ENCODE measurements at places on chromosomes 2 and 18.
A peak's percentile ranks its signal among the peaks of the same experiment; 100 is the strongest.

DNA sequence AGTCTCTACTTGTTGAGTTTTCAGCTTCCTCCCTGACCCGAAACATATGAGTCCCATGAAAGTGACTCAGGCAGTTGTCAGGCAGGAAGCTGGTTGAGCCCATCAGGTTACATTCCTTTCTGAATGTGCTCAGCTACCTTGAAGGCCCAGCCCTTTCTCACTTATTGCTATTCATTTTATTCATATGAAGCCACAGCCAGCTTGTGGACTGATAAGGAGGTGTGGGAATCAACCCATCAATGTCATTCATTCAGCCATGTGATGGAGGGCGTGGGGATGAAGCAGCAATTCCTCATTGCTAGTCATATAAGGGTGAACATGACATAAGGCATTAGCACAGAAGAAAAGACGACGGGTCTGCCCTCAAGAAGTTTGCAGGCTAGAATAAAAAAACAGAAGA is 5.3 kb upstream of the VPS4B start:
- no peak for DNase-seq

- DNase-seq: no peak
Measured at GRCh38 chr2:226611196-226611943, 188.2 kb downstream of the IRS1 start.

GRCh38 chr2:144516981-144517865 is 2.7 kb downstream of the ZEB2 start:
- peak; percentile 39 for DNase-seq

DNA sequence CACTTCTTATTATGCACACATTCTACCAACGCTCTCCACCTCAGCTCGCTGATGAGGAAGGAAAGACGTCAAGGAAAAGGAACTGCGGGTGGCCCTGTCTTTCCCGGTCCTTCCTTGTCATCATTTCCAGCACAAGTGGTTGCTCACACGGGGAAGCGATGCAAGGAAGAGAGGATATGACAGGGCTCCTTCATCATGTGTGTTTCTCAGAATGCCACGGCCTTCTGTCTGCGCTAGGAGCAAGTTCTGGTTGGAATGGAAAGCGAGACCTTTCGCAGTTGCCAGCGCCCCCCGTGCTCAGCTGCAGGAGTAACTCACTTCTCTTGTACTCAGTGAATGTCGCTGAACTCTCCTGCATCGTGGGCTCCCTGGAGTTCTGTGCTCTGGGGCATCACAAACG is 191.8 kb upstream of the GLI2 start:
- no peak for DNase-seq

DNA sequence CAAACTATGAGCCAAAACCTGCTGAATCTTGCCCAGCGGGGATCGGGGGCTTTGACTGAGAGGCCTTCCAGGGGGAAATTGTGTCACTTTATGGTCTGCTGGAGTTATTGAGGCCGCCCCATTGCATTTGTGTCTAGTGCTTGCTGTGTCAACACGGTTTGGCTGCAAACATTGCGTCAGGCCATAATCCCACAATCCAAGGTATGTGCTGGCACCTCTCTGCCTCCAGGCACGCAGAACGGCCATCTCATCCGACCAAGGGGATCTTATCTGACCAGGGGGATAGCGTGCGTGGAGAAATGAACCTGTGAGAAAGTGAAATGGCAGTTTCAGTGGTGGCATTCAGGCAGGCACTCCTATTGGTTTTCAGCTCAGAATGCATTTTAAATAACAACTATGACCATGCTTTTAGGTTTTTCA is 18.1 kb upstream of the LYPD6B start:
- no peak for DNase-seq

GRCh38 chr2:151840216-151841046 is 12.2 kb upstream of the ARL5A start:
- DNase-seq: no peak

DNA sequence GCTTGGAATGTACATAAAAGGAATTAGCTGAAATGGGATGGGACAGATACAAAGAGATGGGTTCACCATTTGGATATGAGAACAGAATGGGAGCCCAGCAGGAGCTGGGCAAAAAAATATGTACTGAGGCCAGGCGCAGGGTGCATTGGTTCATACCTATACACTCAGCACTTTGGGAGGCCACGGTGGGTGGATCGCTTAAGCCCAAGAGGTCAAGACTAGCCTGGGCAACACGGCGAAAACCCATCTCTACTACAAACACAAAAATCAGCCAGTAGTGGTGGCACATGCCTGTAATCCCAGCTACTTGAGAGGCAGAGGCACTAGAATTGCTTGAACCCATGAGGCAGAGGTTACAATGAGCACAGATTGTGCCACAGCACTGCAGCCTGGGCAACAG is 30.4 kb downstream of the SCN7A start:
- DNase-seq: no peak

DNA sequence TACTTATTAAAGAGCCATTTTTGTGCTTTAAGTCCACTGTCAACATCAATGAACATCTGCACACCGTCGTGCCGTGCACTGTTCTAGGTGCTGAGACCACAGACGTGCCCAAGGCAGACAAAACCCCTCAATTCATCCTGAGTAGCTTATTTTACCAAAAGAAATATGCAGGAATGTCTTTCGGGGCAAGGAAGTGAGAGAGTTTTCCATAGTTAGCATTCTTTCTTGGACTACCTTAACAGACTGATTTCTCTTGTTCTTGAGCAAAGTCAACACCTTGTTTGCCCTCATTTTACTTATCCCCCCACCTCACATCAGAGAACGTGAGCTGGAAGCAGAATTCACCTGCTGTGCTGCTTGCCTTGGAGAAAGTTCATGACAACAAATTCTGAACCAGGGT is 69.3 kb downstream of the GATA6 start:
- no peak for DNase-seq

GRCh38 chr2:205967391-205968075 is 118.4 kb downstream of the INO80D start:
- no peak for DNase-seq

GRCh38 chr2:128809259-128809636 is 490.6 kb upstream of the HS6ST1 start:
- DNase-seq: no peak

DNA sequence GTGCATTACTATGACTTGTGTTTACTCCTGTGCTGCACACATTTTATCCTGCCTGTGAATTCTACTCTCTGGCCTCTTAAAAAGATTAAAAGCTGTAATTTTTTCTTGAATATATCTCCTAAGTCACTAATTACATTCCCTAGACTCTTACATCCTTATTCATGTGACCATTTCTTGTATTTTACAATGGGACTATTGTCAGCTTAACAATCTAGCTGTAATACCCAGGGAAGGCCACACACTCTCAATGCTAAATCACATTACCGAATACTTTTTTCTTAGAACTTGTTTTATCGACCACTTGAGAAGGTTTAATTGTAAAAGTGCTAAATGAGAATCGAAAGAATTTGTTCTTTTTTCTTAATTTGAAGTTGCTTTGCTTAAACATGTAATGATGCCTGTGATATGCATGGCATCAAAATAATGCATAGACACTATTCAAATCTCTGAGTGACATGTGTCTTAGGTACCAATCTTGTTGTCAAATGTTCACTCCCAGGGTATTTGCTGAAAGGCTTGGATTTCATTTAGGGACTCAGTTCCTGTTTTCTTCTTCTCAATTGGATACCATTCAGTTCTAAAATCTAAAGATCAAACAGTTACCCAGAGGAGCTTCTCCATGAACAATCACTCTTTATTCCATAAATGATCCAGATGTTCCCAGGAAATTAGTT is 498.5 kb downstream of the DPP10 start:
- DNase-seq: no peak

DNA sequence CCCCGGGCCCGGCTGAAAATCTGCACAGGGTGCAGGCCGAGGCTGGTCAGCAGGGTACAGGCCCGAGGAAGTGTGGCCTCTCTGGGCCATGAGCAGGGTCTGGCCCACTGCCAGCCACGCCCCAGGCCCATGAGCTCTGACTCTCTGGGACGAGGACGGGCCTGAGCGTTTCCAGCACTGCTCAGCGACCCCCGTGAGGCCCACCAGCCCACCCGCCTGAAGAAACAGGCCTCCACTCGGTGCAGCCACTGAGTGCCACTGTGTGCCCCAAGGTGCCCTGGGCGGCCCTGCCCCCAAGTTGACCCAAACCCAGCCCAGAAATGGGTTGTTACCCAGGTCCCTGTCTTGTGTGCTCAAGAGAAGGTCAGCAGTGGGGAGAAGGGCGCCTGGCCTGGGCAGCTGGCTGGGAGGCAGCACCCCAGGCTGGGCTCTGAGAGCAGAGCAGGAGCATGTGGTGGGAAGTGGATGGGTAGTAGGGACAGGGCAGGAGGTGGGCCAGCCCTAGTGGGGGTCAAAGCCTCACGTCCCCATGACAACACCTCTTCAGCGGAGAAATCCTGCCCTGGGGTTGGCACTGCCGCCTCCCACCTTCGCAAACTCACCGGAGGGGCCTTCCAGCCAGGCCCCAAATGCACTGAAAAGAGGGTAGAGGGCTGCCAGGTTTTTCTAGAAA is 2.1 kb upstream of the SNED1 start:
- DNase-seq: no peak

GRCh38 chr2:126858436-126858835 is 40.3 kb upstream of the TEX51 start:
- no peak for DNase-seq

DNA sequence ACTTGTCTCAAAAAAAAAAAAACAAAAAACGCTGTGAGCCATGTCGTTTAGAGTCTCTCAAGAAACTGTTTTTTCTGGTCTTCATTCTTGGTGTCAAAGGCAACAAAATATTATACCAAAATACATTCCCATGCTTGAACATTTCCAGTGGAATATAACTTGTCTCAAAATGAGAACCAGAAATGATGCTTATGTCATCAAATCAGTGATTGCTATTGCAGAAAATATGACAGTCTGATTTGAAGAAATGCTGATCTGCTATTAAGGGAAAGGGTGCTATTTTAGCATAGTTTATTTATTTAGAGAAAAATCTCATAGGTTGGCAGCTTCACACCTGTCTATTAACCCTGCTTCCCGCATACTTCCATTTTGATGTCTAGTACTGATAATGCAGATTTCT is 82.4 kb upstream of the ACSL3 start:
- DNase-seq: no peak

- DNase-seq: no peak
Measured at GRCh38 chr2:176490061-176490861, 221.0 kb downstream of the MTX2 start.

- no peak for DNase-seq
Measured at GRCh38 chr2:188582211-188582610, 290.5 kb downstream of the GULP1 start.

- DNase-seq: no peak
Measured at GRCh38 chr18:33239298-33239697, 201.2 kb downstream of the CCDC178 start.

DNA sequence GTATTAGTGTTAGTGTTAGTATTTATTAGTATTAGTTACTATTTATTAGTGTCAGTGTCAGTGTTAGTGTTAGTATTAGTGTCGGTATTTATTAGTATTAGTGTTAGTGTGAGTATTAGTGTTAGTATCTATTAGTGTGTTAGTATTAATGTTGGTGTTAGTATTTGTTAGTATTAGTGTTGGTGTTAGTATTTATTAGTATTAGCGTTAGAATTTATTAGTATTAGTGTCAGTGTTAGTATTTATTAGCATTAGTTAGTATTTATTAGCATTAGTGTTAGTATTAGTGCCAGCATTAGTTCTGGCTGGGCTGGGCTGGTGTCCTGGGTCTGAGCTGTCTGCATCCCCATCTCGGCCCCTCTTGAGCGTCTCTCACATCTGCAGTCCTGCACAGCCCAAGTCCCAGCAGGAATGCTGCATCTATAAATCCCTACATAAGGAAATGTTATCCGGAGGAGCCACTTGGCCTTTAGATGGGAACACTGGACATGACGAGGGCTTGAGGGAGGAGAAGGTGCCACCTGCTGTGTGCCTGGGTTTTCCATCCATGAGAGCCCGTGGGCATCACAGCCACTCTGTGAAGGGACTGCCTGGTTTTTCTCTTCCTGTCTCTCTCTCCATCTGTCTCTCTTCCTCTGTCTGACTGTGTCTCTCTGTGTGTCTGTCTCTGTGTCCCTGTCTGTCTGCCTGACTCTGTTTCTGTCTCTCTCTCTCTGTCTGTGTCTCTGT is 33.6 kb downstream of the TWIST2 start:
- no peak for DNase-seq

GRCh38 chr2:29304399-29305060 is 189.3 kb downstream of the CLIP4 start:
- no peak for DNase-seq

DNA sequence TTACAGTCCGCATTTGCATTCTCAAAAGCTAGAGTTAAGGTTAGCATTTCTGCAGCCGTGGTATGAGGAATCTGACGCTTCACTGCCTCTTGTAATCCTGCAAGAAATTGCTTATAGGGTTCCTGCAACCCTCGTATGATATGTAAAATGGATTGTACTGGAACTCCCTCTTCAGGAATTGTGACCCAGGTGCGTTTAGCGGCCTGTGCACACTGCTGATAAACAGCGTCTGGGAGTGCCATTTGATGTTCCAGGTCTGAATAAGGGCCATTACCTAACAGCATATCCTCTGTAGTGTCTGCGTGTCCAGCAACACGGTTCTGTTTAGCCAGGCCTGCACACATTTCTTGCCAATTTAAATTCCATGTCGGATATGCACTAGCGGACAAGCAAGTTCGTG is 42.5 kb downstream of the CXCR4 start:
- no peak for DNase-seq

DNA sequence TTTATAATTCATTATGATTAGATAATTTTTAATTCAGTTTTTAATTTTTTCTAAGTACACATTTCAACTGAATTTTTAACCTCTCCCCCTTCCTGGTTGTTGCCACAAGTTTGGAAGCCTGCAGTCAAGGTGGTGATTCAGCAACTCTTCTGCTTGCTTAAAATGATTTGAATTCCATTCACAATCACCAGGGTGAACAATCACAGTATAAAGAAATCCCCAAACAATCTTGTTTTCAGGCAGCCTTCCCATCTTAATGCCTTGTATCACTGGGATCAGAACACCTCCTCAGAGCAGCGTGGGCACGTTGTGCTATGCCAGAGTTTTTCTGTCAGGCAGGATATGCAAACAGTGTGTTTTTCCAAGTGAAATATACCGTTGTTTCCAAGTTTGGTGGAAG is 46.7 kb upstream of the BARD1 start:
- no peak for DNase-seq

DNA sequence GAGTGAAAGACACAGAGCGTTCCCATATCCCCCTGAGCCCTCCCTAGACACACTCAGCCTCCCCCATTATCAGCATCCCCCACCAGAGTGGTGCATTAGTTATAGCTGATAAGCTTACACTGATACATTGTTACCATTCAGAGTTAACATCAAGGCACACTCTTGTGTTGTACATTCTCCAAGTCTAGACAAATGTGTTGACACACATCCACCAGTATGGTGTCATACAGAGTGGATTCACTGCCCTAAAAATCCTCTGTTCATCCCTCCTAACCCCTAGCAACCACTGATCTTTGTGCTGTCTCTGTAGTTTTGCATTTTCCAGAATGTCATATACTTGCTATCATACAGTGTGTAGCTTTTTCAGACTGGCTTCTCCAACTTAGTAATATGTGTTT is 78.0 kb upstream of the RPL31 start:
- DNase-seq: no peak

- DNase-seq: no peak
Measured at GRCh38 chr2:166841152-166841551, 47.1 kb upstream of the XIRP2 start.

Measured in stimulated activated CD4-positive, alpha-beta T cell treated with anti-CD3 and anti-CD28 coated beads, Interleukin-12 subunit alpha, Interleukin-12 subunit beta, amount 100 ng/mL, for 4 hours (primary cell).